Iris pigment epithelial cell (primary cell): ENCODE measurements at places on chromosomes 3 and 15.

DNA sequence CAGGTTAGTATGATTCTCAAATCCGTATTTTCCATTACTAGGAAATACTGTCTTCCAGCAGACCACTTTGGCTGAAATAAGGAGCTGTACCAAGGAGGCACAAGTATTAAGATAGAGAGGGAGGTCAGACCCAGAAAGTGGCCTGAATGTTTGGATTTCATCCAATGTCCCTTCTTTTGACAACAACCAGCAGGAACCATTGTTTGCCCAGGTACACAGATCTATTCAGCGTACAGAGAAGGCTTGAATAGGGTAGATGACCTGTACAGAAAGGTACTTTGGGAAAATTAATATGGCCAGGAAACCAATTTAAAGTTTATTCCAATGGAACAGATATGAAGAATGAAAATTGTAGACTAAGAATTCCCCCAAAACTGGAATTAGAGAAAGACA, 12.6 kb downstream of the MTHFS start:
- no peak for DNase-seq

- peak; percentile 17 for DNase-seq
Measured at GRCh38 chr3:55746808-55747413, 259.8 kb upstream of the WNT5A start.

DNA sequence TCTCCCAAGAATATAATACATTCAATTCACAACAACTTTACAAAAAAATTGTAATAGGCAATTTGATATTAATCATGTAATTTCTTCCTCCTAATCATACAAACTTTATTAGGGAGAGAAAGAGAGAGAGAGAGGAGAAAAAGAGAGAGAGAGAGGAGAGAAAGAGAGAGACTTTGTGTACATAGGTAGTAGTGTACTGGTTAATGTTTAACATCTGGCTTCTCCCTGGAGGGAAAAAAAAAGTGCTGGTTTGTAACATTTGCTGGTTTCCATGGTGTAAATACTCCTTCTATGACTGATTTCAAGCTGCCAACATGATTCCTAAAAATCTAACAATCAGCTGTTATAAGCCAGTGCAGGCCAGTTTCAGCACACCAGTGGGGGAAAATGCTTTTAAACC, 98.0 kb upstream of the ARHGEF26 start:
- DNase-seq, result no peak

GRCh38 chr3:45782381-45782780, 14.0 kb downstream of the SLC6A20 start:
- no peak for DNase-seq

DNA sequence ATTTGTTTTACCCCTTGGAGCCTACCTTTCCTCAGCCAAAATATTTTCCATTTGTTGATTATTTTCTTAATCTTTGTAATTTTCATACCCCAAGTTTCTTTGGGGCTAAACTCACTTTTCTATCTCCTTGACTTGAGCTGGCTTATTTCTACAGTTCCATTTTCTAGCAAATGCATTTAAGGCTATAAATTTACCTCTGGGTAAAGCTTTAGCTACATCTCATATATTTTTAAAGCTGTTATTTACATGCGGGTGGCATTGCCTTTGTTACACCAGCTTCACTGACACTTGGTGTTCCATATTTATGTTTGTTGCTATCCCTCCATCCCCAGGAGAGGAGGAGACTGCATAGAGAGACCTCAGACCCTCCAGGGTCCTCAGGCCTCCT, 136.3 kb downstream of the NUP210 start:
- DNase-seq, result no peak

DNA sequence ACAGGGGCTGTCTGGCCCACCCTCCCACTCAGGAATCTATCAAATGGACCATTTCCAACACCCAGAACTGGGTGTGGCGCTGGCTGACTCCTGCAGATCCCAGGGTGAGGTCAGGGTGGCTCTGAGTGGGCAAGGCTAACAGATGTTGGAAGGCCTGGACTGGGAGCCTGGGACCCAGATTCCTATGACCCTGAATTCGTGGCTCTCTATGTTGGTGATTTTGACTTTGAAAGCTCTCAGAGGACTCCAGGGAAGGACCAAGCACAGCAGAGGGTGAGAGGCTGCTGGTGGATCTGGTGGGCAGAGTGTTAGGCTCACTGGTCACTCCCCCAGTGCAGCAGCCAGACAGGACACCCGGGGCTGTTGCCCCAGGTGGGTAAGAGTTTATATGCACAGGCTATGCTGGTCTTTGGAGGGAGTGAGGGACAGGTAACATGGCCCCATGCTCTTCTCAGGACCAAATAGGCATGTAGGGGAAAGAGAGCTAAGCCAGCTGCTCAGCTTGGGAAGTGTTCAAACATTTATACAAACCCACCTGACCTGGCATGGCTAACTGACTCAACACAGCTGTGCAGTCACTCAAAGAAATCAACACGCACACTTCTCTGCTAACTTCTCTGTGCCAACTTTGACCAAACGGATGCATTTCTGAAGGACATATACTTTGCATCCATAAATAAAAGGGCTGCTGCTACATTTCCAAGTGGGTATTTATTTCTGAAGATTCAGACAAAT, 62.6 kb upstream of the RAB6B start:
- DNase-seq, result no peak

DNA sequence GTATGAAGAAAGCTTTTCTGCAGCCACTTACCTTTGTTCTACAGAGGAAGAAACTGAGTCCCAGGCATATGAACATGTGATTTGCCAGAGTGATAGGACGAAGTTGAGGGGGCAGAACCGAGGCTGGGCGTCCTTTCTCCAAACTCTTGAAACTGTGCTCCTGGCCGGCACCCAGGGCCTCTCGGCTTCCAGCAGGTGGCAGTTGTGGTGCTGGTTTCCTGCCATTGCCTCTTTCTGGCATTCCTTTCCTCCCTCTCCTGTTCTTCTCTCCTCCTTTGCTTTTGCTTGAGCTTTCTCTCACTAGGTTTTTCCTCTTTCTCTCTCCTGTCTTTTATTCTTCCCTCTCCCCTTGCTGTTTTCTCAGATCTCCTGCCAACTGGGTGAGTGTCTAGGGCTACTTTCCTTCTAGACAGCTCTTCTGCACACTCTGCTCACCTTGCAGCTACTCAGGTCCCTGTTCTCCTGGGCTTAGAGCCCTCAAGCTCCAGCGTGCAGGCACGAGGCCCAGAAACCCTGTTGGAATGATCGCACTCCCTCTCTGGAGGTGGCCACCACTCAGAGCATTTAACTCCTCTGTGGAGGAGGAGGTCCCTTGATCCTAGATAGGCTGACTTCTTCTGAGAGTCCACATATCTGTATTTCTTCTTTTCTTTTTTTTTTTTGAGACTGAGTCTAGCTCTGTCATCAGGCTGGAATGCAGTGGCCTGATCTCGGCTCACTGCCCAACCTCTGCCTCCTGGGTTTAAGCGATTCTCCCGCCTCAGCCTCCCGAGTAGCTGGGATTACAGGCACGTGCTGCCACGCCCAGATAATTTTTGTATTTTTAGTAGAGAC, 26.2 kb downstream of the TRAK1 start:
- DNase-seq, result peak; percentile 52

GRCh38 chr15:40466426-40467260, 4.1 kb upstream of the CHST14 start:
- no peak for DNase-seq

DNA sequence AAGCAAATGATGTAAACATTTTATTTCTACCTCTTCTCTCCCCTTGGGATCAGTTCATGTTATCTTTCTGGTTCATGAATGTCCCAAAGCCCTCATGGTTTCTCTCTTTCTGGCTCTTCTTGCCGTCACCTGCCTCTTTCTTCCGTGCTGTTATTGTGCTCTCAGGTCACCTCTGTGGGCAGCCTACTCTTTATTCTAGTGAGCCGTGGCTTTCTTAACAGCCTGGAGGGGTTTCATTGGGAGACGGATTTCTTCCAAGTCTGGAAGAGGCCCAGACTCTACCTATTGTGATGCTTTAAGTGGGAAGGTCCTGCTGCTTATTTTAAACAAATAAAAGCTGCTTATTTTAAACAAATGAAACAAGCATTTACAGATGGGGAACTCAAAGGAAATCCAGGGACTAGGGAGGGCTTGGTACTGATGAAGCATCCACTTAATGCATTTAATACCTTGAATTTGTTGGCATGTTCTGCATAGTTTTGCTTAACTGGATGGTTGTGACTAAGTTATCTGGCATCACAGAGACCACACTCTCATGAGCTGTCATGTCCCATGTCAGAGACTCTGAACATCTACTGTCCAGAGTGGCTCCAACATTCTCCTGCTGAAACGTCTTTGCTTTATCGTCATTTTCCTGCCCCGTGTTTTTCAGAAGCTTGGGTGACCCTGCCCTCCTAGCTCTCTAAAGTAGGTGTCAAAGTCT, 443.3 kb downstream of the GABRG3 start:
- DNase-seq, result no peak

GRCh38 chr3:8070011-8070410, 431.6 kb upstream of the LMCD1 start:
- DNase-seq, result no peak

DNA sequence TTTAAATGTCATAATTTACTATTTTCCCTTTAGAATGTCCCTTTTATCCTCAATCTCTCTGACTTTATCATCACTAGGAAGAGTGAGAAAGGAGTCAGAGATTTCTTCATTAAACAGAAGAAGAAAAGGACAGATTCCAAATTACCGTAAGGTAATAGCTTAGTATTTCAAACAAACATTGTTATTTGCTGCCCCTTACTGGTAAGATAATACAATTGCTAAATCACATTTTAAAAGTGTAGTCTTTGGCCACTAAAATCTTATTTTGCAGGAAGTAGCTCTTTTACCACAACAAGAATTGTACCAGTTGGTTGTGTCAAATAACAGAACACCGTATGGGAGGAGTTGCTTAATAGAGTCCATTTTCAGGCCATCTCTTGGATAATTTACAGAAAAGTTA, 53.7 kb downstream of the CGGBP1 start:
- peak; percentile 29 for DNase-seq

GRCh38 chr15:90873998-90874605, 5.7 kb downstream of the FURIN start:
- peak; percentile 44 for DNase-seq

DNA sequence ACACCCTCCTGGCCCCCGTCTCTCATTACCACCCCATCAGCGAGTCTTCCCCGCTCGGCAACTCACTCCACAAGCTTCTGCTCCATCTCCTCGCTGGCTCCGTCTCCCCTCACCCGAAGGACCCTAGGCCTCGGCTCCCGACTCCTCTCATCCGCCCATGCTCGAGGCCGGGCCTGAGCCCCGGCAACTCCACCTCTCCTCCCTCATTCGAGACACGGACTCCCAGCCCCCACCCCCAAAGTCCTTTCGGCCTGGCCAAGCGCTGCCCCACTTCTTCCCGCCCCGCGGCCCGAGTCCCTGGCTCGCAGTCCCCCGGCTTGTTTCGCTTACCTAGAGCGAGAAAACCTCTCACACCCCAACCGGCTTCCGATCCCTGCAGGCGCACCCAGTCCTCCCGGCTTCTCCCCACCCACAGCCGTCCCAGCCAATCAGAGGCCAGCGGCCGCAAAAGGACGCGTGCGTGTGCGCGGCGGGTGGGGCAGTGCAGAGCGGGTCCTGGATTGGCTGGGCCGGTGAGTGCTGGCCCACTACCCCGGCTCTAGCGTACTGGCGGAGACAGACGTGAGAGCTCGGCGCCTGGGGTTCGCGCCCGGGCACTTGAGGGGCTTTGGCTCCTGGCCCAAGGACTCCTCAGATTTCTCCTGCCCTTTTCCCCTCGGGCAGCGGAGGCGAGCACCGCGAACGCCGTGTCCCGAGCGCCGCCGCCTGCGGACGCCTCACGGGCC, at the start of gene HIGD1A:
TSS of gene HIGD1A (minus strand) at position 385 of the 725 bp plus-strand sequence. CDS start 10,237 bp downstream, outside the sequence.
- DNase-seq, result peak; percentile 97

- no peak for DNase-seq
Measured at GRCh38 chr3:62699728-62700127, 175.5 kb downstream of the CADPS start.

DNA sequence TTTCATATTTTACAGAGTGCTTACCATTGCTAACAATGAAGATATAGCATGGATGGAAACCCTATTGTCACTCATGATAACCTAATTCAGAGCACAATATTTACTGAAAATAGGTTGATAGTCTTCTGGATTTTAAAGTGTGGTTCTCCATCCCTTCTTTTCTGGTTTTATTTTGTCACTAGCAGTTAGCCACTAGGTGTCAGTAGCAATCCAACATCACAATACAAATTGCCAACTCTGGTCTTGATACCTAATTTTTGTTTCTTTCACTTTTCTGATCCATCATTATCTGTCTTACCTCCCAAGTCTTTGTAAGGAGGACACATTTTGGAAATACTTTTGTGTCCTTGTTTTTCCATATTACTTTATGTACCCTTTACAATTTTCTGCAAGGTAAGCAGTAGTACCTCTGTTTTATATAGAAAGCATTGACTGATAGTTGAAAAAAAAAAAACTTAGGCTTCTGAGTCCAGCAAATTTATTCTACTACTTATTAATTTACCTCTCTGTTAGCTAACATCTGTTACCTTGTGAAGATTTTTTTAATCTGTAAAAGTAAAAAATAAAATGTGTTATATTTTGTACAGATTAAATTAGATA, 28.3 kb upstream of the CRYBG3 start:
- peak; percentile 56 for DNase-seq

DNA sequence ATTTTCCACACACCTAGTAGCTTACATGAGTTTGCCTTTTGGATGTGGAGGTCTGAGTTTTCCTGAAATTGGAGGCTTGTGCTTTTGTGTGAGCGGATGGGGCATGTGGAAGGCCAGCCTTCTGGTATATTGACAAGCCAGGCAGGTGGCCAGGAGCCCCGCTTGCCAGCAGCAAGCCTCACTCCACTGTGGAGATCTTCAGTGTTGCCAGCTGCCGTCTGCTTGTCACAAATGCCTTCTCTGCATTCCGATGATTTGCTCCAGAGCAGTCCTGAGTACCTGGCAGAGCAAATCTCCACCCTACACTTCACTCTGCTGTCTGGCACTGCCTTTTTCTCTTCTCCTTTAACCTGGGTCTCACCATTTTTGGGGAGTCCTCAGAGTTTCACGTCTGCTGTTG, 29.1 kb upstream of the CHST2 start:
- DNase-seq, result no peak

DNA sequence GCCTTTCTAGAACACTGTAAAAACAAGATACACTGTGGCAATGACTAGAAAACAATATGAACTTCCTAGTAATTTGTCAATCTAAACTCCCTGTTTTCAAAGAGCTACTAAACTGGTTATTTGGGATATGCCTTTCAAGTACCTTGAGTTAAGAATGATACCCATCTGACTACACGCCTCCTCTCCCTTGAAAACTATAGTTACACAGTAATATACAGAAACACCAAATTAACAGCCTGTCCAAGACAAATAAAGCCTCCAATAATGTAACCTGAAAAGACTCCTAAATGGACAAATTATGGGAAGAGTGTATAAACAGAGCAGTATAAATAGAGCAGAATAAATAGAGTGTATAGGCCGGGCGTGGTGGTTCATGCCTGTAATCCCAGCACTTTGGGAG, 70.1 kb downstream of the SMARCC1 start:
- no peak for DNase-seq

DNA sequence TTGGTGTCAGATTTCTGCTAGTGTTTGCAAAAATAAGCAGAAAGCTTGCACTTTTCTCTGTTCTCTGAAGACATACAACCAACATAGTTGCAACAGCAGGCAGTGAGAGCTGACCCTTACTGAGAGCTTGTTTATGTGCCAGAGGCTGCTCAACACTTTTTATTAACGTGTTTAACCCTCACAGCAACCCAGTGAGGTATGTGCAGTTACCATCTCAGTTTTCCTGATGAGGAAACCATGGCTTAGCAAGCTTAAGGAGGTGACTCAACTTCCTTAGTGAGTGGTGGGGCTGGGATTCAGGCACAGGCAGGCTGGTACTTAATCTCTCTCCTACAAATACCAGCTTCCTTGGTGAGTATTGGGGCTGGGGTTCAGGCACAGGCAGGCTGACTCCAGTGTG, 158.1 kb upstream of the CTDSPL start:
- DNase-seq, result peak; percentile 82
